AG09309 (cell line): ENCODE measurements at places on chromosomes 12 and 14.

- DNase-seq = peak; percentile 82
These were observed 98.4 kb downstream of the EFCAB11 start for GRCh38 chr14:89855961-89856656.

- no peak for DNase-seq
These were observed 56.4 kb downstream of the RASSF9 start for GRCh38 chr12:85779768-85780167.

- DNase-seq = no peak
These were observed 77.7 kb downstream of the SEC23A start for GRCh38 chr14:39025250-39025809.

GRCh38 chr14:37559386-37559785 is 35.7 kb downstream of the FOXA1 start:
- DNase-seq = no peak
